Lower lobe of right lung (tissue), 2 donors: ENCODE measurements at places on chromosomes 2 and 18. TPM values are rescaled to one million over a fixed set of nuclear protein-coding genes. Genes with fewer than 3 reads are reported as not detected.

- no peak overlapping the region for H3K27ac ChIP-seq
- no peaks in the 10 kb centered on the region for H3K27me3 ChIP-seq
- no peak overlapping the region for H3K4me3 ChIP-seq
These were observed 162.0 kb downstream of the ETAA1 start for GRCh38 chr2:67559156-67559555.

- no peak overlapping the region for H3K4me3 ChIP-seq
- no peak overlapping the region for H3K27ac ChIP-seq
- H3K27me3 ChIP-seq: no peaks in the 10 kb centered on the region
- H3K4me1 ChIP-seq: no peaks in the 10 kb centered on the region
These were observed 5.8 kb downstream of the ERMN start for GRCh38 chr2:157319795-157320194.

DNA sequence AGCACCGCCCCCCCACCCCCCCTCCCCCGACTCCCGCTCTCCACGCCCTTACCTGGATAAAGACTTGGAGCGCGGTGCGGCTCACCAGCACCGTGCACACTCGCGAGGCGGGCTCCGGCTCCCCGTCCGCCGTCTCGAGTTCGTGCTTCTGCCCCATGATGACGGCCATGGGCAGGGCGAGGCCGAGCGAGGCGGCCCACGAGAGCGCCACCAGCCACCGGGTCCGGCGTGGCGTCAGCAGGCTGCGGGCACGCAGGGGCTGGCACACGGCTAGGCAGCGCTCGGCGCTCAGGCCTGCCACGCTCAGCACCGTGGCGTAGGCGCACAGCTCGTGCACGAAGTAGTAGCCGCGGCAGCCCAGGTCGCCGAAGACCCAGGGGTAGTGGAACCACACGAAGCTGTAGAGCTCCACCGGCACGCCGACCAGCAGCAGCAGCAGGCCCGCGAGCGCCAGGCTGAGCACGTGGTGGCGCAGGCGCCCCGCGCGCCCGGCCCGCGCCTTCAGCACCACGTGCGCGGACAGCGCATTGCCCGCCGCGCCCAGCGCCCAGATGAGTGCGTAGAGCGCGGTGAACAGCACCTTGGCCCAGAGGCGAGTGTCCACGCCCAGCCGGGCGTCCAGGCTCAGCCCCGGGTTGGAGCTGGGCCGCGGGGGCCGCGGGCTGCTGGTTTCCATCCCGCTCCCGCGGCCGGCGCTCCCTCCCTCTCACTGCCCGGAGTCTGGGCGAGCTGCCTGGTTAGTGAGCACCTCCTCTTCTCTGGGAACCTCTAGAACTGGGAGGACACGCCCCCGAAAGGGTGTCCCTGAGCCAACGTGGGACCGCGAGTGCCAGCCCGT lies at the start of gene NTSR2:
TSS of gene NTSR2 (minus strand) at position 742 of the 838 bp plus-strand sequence. CDS start at position 676, 66 bp downstream.
- no peak within 1 kb of the TSS for H3K27ac ChIP-seq
- no peak within 1 kb of the TSS for H3K4me3 ChIP-seq
- H3K36me3 ChIP-seq: no peaks in the 10 kb centered on the region
- H3K27me3 ChIP-seq: peaks cover 48% of the 10 kb centered on the region

- no peak for DNase-seq
- peaks cover 13% of the 10 kb centered on the region for H3K36me3 ChIP-seq
- peaks cover 65% of the 10 kb centered on the region for H3K4me1 ChIP-seq
- H3K27me3 ChIP-seq: no peaks in the 10 kb centered on the region
- H3K4me3 ChIP-seq: no peak overlapping the region
- H3K27ac ChIP-seq: no peak overlapping the region
These were observed 104.2 kb downstream of the CRIM1 start for GRCh38 chr2:36459725-36460137.

GRCh38 chr2:134395779-134396178 lies 141.9 kb downstream of the MGAT5 start:
- no peak overlapping the region for H3K4me3 ChIP-seq
- no peaks in the 10 kb centered on the region for H3K27me3 ChIP-seq
- H3K4me1 ChIP-seq: peaks cover under 1% of the 10 kb centered on the region
- no peaks in the 10 kb centered on the region for H3K36me3 ChIP-seq
- no peak overlapping the region for H3K27ac ChIP-seq

DNA sequence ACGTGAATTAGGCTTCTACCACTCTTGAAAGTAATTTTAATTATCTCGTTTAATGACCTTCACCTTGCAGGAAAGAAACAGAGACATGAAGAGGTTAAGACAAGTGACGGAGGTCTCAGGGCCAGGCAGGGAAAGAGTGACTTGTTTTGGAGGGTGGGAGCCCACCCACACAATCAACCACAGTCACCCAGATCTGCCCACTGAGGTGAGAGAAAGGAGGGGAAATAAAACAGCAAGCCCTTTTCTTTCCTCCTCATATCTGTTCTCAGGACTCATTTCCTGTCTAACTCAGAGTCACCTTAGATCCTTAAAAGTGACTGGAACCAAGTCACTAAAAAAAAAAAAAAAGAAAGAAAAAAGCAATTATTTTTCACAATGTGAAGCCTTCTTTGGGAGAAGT lies 26.8 kb downstream of the ATP8B1 start:
- no peak for DNase-seq
- H3K36me3 ChIP-seq: no peaks in the 10 kb centered on the region

DNA sequence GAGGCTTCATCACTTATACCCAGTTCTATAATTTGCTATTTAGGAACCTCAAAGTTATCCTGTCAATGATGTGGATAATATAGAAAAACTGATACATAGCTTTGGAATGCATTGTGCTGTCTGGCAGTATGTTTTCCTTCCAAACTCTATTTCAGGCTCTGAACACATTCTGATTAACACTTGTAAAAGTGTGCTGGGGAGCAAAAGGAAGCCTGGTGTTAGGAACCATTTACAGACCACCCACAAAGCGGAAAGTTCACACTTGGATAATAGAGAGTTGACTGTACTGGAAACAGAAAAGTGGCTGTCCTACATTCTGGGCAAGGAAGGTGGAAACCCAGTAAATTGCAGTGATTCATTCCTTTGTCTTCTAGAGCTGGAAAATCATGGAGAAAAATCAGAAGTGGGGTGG lies 114.5 kb upstream of the ZFP36L2 start:
- H3K4me3 ChIP-seq: no peak overlapping the region
- no peak for DNase-seq
- peaks cover 39% of the 10 kb centered on the region for H3K4me1 ChIP-seq
- H3K36me3 ChIP-seq: no peaks in the 10 kb centered on the region

DNA sequence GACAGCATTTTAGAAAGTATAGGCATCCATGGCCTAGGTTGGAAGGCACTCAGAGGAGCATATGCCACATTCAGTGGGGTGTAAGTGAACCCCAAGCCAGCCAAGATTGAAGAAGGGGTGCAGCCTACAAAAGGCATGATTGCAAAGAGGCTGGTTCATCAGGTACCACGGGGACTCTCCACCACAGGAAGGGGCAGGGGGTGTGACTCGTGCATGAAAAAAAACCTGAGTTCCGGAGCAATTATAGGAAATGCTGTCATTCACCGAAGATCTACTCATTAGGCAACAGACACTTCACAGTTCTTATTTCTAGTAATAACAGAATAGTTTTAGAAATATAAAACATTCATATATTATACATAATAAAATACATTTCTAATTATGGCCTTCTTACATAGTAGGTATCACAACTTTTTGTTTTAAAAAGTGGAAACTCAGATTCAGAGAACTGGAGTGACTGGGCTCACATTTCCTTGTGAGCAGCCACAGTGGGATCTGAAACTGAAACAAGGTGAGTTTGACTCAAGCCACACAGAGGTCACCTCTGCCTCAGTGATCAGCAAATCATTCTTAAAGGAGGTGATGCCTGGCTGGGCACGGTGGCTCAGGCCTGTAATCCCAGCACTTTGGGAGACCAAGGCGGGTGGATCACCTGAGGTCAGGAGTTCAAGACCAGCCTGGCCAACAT lies 188.4 kb upstream of the GYPC start:
- H3K4me1 ChIP-seq: no peaks in the 10 kb centered on the region
- no peak overlapping the region for H3K27ac ChIP-seq
- no peaks in the 10 kb centered on the region for H3K27me3 ChIP-seq
- H3K36me3 ChIP-seq: no peaks in the 10 kb centered on the region
- DNase-seq: no peak
- H3K4me3 ChIP-seq: no peak overlapping the region

DNA sequence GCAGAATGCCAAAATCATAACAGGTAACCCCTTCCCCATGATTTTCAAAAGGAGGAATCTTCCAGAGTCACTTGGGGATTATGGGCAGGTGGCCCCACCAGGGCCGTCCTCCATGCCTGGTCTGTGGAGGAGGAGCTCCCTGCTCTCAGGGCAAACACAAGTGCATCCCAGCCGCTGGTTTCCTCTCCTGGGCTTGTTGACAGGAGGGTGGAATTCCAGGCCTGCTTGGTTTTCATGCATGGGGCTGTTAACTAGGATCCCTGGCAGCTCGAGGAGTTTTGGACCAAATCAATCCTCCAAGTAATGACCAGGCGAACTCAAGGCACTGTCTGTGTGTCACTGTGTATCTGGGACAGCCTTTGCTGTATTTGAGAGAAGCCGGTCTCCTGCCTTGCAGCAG lies 45.3 kb downstream of the FOSL2 start:
- no peaks in the 10 kb centered on the region for H3K36me3 ChIP-seq
- H3K27ac ChIP-seq: no peak overlapping the region
- H3K27me3 ChIP-seq: no peaks in the 10 kb centered on the region
- H3K4me3 ChIP-seq: no peak overlapping the region
- no peak for DNase-seq
- H3K4me1 ChIP-seq: peaks cover 4% of the 10 kb centered on the region

DNA sequence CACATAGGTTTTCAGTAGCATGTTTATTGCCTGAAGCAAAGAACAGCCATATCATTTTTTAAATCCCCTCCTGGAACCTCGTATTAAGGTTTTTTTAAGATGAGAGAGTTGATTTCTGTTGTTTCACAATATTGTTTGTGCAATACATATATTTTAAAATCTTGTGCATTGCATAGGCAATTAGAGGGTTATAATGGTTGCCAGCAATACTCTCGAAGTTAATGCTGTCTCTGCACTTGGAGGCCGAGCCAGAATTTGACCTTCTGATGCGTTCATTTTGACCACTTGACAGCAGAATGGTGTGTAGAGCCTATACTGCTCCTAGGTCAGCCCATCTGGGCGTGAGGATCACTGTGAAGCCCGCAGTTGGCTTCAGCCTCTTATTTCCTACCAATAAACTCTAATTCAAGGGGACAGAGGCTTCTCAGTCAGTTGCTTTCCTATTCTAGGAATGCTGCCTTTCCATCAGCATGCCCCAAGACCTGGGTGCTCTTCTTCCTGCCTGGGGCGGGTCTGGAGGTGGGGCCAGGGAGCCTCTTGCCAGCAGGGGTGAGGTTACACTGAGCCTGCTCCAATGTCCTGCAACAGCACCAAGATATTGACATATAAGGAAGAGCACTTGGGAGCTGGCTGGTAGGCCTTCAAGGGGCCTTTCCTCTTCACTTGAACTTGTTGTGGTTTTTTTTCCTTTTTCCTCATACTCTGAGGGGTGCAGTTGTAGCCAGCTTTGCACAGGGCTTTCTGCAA lies 91.4 kb upstream of the BCL2L11 start:
- H3K36me3 ChIP-seq: no peaks in the 10 kb centered on the region
- H3K27me3 ChIP-seq: no peaks in the 10 kb centered on the region
- peaks cover 45% of the 10 kb centered on the region for H3K4me1 ChIP-seq
- no peak overlapping the region for H3K4me3 ChIP-seq
- DNase-seq: no peak

DNA sequence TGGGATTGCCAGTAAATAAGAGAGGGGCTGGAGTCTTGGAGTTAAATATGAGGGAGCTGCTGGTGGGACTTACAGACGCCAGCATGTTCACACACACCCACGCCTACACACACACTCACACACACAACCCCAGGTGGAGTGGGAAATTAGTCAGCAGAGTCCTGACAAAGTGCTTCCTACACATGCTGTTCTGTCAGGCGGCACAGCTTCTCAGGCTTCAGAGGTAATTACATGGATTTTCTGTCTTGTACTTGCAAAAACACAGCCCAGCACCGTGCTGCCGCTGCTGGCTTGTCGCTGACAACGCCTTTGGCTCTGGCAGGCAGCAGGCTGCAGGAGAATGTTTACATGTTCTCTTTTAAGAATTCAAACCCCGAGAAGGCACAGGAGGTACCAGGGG lies 1186.3 kb upstream of the CELF4 start:
- H3K4me1 ChIP-seq: no peaks in the 10 kb centered on the region
- H3K27me3 ChIP-seq: no peaks in the 10 kb centered on the region
- H3K36me3 ChIP-seq: no peaks in the 10 kb centered on the region
- H3K27ac ChIP-seq: no peak overlapping the region
- no peak for DNase-seq

GRCh38 chr2:18311420-18312195 lies 248.8 kb downstream of the RDH14 start:
- no peak for DNase-seq
- no peaks in the 10 kb centered on the region for H3K27me3 ChIP-seq
- no peaks in the 10 kb centered on the region for H3K36me3 ChIP-seq

DNA sequence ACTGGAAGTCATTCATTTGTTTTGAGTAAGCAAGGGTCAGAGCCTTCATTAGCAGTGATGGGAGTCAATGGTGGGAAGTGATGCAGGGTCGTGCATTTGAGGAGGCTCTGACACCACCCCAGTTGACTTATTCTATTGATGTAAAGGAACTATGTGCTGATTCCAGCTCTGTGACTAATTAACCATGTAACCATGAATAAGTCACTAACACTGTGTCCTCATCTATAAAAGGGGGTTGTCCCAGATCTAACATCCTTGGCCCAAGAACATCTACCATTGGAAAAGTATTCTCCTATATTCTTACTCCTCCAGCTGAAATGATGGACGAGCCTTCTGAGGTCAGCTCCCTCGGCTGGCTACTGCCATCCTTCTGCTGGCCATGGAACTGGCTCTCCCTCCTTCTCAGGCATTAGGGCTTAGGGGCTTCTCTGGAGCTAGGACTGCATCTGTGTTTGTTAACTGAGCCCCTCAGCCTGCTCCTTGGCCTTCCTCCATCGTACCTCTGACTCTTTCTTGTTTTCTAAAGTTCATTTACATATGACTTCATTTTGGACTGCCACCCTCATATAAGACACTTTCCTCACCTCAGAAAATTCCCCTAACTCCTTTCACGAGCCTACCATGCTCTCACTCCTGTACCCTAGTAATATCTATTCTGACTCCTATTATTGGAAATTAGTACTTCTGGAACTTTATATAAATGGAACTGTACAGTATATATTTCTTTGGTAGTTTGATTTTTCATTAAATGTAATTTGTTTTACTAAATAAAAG lies 115.5 kb downstream of the KCTD1 start:
- H3K4me1 ChIP-seq: no peaks in the 10 kb centered on the region
- H3K27ac ChIP-seq: no peak overlapping the region
- H3K36me3 ChIP-seq: no peaks in the 10 kb centered on the region
- DNase-seq: no peak
- no peaks in the 10 kb centered on the region for H3K27me3 ChIP-seq

- H3K36me3 ChIP-seq: no peaks in the 10 kb centered on the region
- no peak overlapping the region for H3K4me3 ChIP-seq
- H3K27ac ChIP-seq: no peak overlapping the region
- DNase-seq: no peak
These were observed 237.0 kb upstream of the CDH20 start for GRCh38 chr18:61096226-61096625.

GRCh38 chr2:218266316-218266979 lies 3.5 kb downstream of the AAMP start:
- peaks cover 59% of the 10 kb centered on the region for H3K4me1 ChIP-seq
- no peak overlapping the region for H3K4me3 ChIP-seq
- no peak for DNase-seq
- H3K36me3 ChIP-seq: peaks cover 61% of the 10 kb centered on the region
- H3K27ac ChIP-seq: no peak overlapping the region

Gene SP140L
- total RNA-seq: 34.0 TPM

Gene SERPINB13
- total RNA-seq: not detected

Gene PSMA8
- not detected for total RNA-seq

Gene PRSS56
- total RNA-seq: not detected

Gene G6PC2
- not detected for total RNA-seq

Gene CAVIN2
- 182 TPM for total RNA-seq

Gene MYL1
- not detected for total RNA-seq

Gene ZSWIM2
- total RNA-seq: not detected
